H1 (cell line): ENCODE measurements at places on chromosomes 7 and 10.

DNA sequence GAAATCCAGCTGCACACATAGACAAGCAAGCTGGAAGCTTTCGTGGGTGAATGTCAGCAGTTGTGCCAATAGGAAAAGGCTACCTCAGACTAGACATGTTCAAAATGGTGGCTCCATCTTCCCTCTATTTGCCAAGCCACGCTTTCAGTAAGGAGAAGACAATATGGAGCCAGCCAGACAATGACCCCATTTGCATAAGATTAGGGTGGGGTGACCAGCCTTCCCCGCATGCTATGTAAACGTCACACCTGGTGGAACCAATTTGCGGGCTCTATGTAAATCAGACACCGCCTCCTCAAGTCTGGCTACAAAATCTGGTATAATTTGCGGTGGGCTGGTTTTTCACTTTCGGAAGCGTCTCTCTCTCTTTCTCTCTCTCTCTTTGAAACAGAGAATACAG lies 297.4 kb upstream of the PCDH15 start:
- no peaks in the 10 kb centered on the region for H3K4me1 ChIP-seq
- no peaks in the 10 kb centered on the region for H3K36me3 ChIP-seq
- no peak overlapping the region for H3K4me3 ChIP-seq
- no peak for DNase-seq
- H3K27ac ChIP-seq, result no peak overlapping the region
- no peaks in the 10 kb centered on the region for H3K27me3 ChIP-seq

- H3K4me3 ChIP-seq, result no peak overlapping the region
- H3K4me1 ChIP-seq, result no peaks in the 10 kb centered on the region; the same call in none of the 2 replicates
- no peaks in the 10 kb centered on the region for H3K27me3 ChIP-seq
- DNase-seq, result no peak
Observed at GRCh38 chr7:117889611-117890010, 16.4 kb upstream of the CTTNBP2 start.

- no peaks in the 10 kb centered on the region for H3K4me1 ChIP-seq
- no peaks in the 10 kb centered on the region for H3K36me3 ChIP-seq
- no peak overlapping the region for H3K4me3 ChIP-seq
- DNase-seq, result no peak
- no peak overlapping the region for H3K27ac ChIP-seq
Observed at GRCh38 chr7:117085275-117085674, 132.0 kb downstream of the ST7 start.

DNA sequence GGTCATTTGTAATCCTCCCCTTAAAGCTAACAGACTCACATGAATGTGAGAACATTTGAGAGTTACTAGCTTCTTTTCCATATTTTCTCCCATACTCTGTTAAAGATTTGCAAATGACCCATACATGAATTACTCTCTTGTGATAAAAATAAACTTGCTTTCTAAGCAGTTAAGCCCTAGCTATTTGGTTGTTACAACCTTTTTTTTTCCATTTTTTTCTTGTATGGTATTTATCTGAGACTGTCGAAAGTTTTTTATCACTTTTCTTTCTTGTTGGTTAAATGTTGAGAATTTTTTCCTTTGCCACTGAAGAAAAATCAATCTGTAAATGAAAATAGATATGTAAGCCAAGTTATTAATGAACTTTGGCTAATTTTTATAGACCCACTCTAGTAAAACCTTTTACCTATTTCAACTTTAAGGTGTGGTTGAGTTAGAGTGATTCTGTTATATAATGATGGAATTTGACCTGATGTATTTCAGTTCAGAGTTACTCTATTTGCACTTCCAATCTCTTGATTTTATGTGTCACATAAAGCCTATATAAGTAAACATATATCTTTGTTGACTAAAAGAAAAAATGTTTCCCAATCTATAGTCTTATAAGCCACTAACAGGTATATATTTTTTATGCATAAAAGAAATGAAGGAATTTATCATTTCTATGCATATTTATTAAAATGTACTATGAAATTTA lies 19.0 kb upstream of the TMEM229A start:
- H3K4me3 ChIP-seq, result no peak overlapping the region
- H3K4me1 ChIP-seq, result no peaks in the 10 kb centered on the region
- DNase-seq, result no peak
- H3K27me3 ChIP-seq, result no peaks in the 10 kb centered on the region
- no peaks in the 10 kb centered on the region for H3K36me3 ChIP-seq
- H3K27ac ChIP-seq, result no peak overlapping the region

DNA sequence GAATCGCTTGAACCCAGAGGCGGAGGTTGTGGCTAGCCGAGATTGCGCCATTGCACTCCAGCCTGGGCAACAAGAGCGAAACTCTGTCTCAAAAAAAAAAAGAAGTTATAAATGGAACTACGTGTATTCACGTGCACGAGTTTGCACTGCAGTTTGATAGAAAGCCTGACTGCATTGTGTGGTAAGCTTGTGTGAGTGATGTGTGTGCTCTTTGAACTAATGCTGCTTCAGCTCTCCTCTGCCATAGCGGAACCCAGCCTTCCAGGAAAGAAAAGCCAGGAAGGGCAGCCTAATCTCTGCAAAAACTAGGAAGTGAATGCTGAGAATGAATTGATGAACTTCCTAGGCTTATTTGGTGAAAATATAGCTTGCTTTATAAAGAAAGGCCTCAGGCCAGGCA lies 15.6 kb upstream of the MKRN1 start:
- no peak overlapping the region for H3K4me3 ChIP-seq
- H3K36me3 ChIP-seq, result no peaks in the 10 kb centered on the region
- H3K27me3 ChIP-seq, result no peaks in the 10 kb centered on the region

GRCh38 chr10:132663666-132664365 lies 122.1 kb downstream of the NKX6-2 start:
- H3K27me3 ChIP-seq, result no peaks in the 10 kb centered on the region
- H3K4me3 ChIP-seq, result no peak overlapping the region
- H3K4me1 ChIP-seq, result no peaks in the 10 kb centered on the region
- H3K36me3 ChIP-seq, result no peaks in the 10 kb centered on the region
- H3K27ac ChIP-seq, result no peak overlapping the region

- no peaks in the 10 kb centered on the region for H3K36me3 ChIP-seq
- peaks cover 4% of the 10 kb centered on the region; the same call in 1 of the 2 replicates for H3K4me1 ChIP-seq
- no peak for DNase-seq
- no peak overlapping the region for H3K4me3 ChIP-seq
- H3K27ac ChIP-seq, result no peak overlapping the region
Observed at GRCh38 chr10:110876000-110876399, 4.3 kb downstream of the PDCD4 start.

GRCh38 chr10:73888514-73888913 lies 14.2 kb upstream of the CAMK2G start:
- H3K36me3 ChIP-seq, result no peaks in the 10 kb centered on the region
- DNase-seq, result no peak
- H3K4me1 ChIP-seq, result peaks cover 9% of the 10 kb centered on the region; the same call in 1 of the 2 replicates
- no peak overlapping the region for H3K27ac ChIP-seq
- H3K27me3 ChIP-seq, result no peaks in the 10 kb centered on the region
- no peak overlapping the region for H3K4me3 ChIP-seq

DNA sequence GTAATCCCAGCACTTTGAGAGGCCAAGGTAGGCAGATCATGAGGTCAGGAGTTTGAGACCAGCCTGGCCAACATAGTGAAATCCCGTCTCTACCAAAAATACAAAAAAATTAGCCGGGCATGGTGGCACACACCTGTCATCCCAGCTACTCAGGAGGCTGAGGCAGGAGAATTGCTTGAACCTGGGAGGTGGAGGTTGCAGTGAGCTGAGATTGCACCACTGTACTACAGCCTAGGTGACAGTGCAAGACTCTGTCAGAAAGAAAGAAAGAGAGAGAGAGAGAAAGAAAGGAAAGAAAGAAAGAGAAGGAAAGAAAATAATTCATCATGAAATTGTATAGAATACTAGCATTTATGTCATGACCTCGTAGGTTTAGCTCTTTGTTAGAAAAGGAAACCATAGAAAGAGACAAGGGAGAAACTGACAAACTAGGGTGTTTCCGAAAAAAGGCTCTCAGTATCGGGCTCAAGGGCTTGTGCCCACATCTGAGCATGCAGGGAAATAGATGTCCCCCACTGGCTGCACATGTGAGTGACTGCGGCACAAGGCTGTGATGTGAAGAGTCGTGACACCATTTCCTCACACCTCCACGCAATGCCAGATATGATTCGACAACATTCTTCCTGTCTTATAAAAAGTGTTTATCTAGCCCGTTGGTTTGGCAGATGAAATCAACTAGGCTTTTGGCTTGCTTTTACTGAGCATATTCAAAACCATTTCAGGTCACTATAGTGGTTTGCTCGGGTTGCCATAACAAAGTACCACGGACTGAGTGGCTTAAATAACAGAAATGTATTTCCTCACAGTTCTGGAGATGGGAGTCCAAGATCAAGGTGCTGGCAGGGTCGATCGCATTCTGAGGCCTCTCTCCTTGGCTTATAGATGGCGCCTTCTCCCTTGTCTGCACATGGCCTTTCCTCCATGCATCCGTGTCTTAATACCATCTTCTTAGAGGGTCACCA lies 2.0 kb downstream of the SRGN start:
- H3K4me1 ChIP-seq, result peaks cover 4% of the 10 kb centered on the region
- H3K36me3 ChIP-seq, result no peaks in the 10 kb centered on the region
- no peak overlapping the region for H3K4me3 ChIP-seq
- DNase-seq, result no peak
- H3K27ac ChIP-seq, result no peak overlapping the region

- DNase-seq, result no peak
- H3K4me3 ChIP-seq, result no peak overlapping the region
- peaks cover 11% of the 10 kb centered on the region for H3K4me1 ChIP-seq
- no peaks in the 10 kb centered on the region for H3K36me3 ChIP-seq
Observed at GRCh38 chr10:110487411-110488331, 10.0 kb upstream of the DUSP5 start.

GRCh38 chr7:157573244-157573643 lies 236.4 kb downstream of the DNAJB6 start:
- peaks cover 8% of the 10 kb centered on the region; the same call in 1 of the 2 replicates for H3K4me1 ChIP-seq
- H3K27ac ChIP-seq, result no peak overlapping the region
- no peak for DNase-seq
- H3K27me3 ChIP-seq, result peaks cover 4% of the 10 kb centered on the region; the same call in 1 of the 2 replicates
- no peak overlapping the region for H3K4me3 ChIP-seq
- no peaks in the 10 kb centered on the region for H3K36me3 ChIP-seq

DNA sequence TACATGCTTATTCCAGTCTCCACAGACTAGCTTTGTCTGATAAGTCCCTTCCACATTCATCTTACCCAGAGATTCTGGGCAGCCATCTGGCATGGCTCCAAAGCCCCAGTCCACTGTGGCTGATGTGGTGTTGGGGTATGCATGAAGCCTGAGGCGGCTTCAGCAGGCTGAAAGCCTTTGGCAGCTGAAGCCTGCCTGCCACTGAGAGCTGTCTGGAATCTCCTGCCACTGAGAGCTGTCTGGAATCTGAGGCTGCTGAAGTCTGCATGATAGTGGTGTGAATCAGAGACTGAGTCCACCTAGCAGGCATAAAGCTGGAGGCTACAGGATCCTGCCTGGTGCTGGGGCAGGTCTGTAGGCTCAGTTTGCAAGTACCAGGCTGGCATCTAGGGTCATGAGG lies 87.1 kb downstream of the DYNC1I1 start:
- no peak overlapping the region for H3K27ac ChIP-seq
- H3K4me3 ChIP-seq, result no peak overlapping the region
- H3K4me1 ChIP-seq, result 0 out of 2 replicates have a peak, but pooled peaks cover 3% of the 10 kb centered on the region
- no peaks in the 10 kb centered on the region for H3K36me3 ChIP-seq
- H3K27me3 ChIP-seq, result no peaks in the 10 kb centered on the region

- no peak for DNase-seq
- H3K4me1 ChIP-seq, result 0 out of 2 replicates have a peak, but pooled peaks cover 2% of the 10 kb centered on the region
- H3K36me3 ChIP-seq, result no peaks in the 10 kb centered on the region
- no peak overlapping the region for H3K27ac ChIP-seq
- H3K4me3 ChIP-seq, result no peak overlapping the region
Observed at GRCh38 chr10:122263971-122264370, 7.1 kb upstream of the BTBD16 start.

GRCh38 chr10:58721601-58722281 lies 209.1 kb downstream of the BICC1 start:
- H3K27ac ChIP-seq, result no peak overlapping the region
- H3K4me3 ChIP-seq, result no peak overlapping the region
- no peaks in the 10 kb centered on the region for H3K27me3 ChIP-seq
- DNase-seq, result no peak
- no peaks in the 10 kb centered on the region for H3K4me1 ChIP-seq

DNA sequence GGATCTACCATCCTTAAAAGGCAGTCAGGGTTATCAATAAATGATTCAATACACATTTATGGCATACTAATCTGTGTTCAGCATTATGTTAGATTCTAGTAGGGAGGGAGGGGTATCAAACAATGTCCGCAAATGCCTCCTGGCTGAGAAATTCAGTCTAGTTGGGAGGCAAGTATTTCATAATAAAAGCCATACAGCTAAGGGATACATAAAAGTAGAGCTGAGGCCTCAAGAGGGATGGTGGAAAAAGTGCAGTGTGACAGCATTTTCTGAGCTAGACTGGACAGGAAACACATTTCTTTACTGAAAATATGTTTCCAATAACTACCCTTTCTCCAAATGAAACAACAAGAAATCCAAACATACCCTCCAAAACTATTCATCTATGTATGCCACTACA lies 152.8 kb upstream of the LRRN3 start:
- no peaks in the 10 kb centered on the region for H3K36me3 ChIP-seq
- no peaks in the 10 kb centered on the region for H3K4me1 ChIP-seq
- H3K27me3 ChIP-seq, result no peaks in the 10 kb centered on the region
- H3K4me3 ChIP-seq, result no peak overlapping the region

DNA sequence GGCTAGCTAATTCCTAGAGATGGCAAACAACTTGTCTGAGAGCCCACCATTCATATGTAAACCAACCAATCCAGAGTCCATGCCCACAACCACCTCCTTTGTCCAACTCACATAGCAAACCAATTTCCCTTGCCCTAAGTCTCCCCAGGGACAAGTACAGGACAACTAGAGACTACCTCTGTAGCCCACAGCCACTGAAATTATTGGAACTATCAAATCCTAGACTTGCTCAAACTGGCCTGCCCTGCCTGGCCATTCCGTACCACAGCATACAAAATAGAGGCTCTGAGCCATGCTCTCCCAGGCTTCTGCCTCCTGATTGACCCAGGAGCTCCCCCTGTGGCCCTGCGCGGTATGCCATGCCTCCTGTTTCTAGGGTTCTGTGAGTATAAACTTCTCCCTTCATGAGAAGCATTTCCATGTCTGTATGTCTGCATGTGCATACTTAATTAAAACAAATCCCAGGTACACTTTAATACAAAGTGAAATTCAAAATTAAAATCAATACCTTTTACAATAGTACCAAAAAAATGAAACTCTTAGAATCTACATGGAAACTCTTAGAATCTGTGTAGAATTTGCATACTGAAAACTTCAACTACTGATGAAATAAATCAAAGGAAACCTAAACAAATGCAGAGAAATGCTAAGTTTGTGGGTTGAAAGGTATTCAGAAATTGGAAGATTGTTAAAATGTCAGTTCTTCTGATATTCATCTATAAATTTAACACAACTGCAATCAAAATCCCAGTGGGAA lies 4.0 kb upstream of the HECW1 start:
- H3K4me3 ChIP-seq, result no peak overlapping the region
- DNase-seq, result no peak
- no peaks in the 10 kb centered on the region; the same call in 1 of the 2 replicates for H3K27me3 ChIP-seq
- no peaks in the 10 kb centered on the region for H3K36me3 ChIP-seq
- H3K27ac ChIP-seq, result peak overlapping the region; percentile 80; the same call in 1 of the 2 replicates
- H3K4me1 ChIP-seq, result peaks cover 4% of the 10 kb centered on the region; the same call in 1 of the 2 replicates
